ENCODE measurements at places on chromosomes 6 and 20.
A peak's percentile ranks its signal among the peaks of the same experiment; 100 is the strongest.

GRCh38 chr6:157226761-157227160 is 96.6 kb downstream of the TMEM242 start:
- DNase-seq: no peak

- DNase-seq: no peak
Measured at GRCh38 chr20:59324521-59325141, 24.2 kb downstream of the EDN3 start.

GRCh38 chr6:84685983-84686584 is 78.3 kb downstream of the TBX18 start:
- peak; percentile 62 for DNase-seq

GRCh38 chr6:169273511-169273910 is 19.9 kb upstream of the THBS2 start:
- DNase-seq: no peak

GRCh38 chr6:138222901-138223546 is 4.7 kb upstream of the PBOV1 start:
- DNase-seq: no peak

DNA sequence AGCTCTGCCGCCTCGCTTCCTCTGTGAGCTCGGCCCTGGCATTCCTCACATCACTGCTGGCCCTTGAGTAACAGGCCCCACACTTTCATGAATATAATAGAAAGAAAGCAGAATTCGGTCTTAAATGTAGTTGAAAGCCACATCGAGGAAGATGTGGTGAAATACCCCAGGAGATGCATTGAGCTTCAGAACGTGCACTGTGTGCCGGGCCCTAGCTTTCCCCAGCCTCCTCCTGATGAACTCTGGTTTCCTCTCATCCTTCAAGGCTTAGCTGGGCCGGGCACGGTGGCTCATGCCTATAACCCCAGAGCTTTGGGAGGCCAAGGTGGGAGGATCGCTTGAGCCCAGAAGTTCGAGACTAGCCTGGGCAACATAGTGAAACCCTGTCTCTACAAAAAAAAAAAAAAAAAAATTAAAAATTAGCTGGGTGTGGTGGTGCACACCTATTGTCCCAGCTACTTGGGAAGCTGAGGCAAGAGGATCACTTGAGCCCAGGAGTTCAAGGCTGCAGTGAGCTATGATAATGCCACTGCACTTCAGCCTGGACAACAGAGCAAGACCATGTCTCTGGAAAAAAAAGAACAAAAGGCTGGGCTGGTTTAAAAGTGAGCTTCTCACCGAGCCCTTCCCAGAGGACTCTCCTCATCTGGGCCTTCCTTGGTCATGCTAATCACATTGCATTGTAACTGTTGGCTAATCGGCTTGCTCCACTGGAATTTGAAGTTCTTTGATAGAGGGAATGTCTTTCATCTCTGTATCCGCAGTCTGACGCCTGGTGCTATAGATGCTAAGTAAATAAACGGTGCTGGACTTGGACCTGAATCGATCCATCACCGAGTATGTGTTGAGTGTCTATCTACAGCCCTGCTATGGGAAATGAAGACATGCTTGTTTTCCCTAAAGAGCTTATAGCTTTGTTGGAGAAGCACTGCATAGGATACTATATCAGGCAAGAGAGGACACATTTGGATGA is 43.8 kb upstream of the FOXQ1 start:
- no peak for DNase-seq
